Hippocampal formation (tissue), 2 donors: ENCODE measurements at places on chromosomes 16 and 17.

DNA sequence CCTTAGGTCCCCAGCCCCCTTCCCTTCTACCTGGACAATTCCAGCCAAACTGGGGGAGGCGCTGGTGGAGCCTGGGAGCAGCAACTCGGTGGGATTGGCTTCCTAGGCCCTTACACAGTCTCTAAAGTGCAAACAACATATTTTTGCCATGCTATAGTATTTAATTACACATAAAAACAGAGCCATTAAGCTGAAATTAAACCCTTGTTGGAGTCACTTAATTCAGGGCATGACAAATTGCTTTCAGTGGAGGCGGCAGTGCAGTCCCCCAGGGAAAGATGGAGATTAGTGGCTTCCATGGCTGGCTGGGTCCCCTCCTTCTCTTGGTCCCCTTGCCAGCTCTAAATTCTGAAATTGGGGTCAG lies 17.3 kb downstream of the IGFBP4 start:
- no peak for DNase-seq

DNA sequence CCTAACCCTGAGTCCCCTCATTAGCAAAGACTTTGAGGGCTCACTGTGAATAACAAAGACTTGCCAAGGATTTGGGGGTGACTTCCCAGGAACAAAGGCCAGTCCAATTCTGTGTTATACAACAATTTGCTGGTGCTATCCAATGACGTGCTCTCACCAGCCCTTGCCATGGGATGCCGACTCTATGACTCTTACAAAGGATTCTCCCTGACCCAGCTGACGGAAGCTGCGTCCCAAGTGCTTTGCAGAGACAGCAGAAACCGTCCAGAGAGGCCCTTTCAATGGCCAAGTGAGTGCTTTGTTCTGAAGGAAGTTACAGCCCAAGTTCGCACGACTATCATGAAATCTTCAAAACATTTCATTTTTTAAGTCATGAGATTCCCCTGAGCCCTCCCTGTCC lies 345.3 kb upstream of the TNRC6C start:
- no peak for DNase-seq

DNA sequence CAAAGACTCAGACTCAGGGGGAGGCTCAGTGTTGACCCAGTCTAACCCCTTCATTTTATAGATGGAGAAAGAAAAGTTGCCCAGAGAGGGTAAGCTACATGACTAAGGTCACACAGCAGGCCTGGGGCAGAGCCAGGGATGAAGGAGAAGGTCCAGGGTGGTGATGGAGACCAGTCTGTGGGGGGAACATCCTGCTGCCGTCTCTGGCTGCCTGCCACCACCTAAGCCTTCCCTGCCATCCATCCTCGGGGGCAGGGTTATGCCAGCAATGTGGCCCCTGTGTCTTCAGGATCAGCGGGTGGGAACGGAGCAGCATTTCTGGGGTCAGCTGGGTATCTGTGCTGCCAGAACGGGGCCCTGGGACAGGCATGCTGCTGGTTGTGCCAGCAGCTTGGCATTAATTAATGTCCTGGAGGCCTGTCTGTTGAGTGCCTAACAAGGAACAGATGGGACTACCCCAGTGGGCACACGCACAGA lies 5.5 kb downstream of the DOK4 start:
- DNase-seq = no peak

- DNase-seq = no peak
Measured at GRCh38 chr17:42684929-42685556, 2.7 kb downstream of the CNTNAP1 start.

GRCh38 chr16:18788828-18789514 lies 1.2 kb downstream of the RPS15A start:
- DNase-seq = no peak

DNA sequence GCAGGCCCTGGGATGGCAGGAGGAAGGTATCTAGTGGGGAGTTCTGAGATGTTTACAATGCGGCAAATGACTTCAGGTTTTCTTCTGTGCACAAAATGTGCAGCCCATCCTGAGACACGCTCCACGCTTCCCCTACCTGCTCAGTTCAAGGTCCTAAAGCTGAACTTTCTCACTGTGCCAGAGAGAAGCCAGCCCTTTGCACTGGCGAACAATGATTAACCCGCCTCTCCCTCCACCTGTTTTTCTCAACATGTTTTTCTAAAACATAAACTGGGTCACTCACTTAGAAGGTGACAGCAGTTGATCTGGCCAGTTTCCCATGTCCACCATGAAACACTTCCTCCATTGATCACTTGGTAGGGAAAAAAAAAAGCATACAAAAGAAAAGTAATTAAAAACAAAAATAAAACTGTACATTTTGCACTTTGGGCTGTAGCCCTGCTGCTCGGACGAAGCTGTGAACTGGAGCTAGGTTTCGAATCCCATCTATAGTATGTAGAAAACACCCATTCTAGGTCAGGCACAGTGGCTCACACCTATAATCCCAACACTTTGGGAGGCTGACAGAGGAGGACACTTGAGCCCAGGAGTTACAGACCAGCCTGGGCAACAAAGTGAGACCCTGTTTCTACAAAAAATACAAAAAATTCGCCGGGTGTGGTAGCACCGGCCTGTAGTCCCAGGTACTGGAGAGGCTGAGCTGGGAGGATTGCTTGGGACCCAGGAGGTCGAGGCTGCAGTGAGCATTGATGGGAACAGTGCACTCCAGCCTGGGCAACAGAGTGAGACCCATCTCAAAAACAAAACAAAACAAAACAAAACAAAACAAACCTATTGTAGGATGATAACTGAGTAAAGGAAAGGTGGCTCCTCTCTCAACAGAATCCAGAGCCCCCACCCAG lies 6.1 kb upstream of the G6PC1 start:
- DNase-seq = no peak

GRCh38 chr16:86395477-86395876 lies 114.8 kb upstream of the FOXF1 start:
- DNase-seq = no peak

DNA sequence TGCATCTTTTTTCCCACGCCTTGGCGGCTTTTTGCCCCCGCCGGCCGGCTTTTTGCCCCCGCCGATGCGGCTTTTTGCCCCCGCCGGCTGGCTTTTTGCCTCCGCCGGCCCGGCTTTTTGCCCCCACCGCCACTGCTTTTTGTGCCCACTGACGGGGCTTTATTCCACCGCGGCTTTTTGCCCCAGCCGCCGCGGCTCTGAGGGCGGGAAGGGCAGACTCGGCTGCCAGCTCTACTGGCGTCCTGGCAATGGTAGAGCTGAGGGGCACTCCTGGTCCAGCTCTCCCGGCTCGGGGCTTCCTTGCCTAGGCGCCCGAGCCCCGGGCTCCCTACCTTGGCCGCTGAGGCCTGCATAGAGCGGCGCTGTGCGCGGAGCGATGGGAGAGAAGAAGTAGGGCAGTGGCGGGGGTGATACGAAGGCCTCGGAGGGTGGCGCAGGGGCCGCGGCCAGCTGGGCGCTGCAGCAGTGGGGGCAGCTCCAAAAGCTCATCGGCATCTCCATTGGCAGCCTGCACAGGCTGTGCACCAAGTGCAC lies 591.4 kb downstream of the TP53TG3F start:
- no peak for DNase-seq

- no peak for DNase-seq
Measured at GRCh38 chr17:82821554-82821953, 18.3 kb downstream of the ZNF750 start.

- no peak for DNase-seq
Measured at GRCh38 chr17:62650587-62650986, 23.1 kb downstream of the MRC2 start.

DNA sequence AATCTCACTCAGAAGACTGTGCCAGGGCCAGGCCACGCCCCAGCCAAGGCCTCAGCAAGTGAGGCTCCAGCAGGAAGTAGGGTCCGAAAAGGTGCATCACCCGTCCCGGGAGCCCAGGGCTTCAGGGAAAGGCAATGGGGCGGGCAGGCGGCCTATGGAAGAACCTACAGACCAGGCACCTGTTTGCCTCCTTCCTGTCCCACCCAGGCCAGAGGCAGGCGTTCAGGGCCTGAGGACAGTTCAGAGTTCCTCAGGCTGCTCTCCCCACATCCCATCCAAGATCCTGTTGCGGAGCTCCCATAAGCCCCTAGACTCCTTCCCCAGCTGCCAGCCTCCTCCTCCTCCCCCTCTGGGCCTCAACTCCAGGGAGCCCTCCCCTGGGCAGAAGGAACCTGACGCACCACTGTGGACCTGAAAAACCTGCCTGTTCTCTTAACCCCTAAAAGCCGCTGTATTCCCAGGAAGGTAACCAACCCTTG lies 2.3 kb downstream of the CLUH start:
- DNase-seq = no peak

DNA sequence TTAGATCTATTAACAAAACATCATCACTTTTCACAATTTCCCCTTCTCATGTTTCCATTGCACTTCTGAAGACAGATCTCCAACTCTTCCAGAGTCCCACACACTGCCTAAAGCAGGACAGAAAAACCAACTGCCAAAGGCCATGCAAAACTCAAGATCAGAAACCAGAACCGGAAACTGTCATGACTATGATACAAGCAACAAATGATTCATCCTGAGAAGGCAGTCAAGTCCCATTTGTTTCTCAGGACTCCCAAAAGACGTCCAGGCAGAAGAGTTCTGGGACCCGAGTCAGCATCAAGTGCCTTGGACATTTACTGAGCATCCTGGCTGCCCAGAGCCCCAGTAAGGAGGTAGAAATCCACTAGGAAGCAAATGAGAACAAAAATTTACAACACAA lies 38.8 kb downstream of the ERN1 start:
- DNase-seq = no peak

- no peak for DNase-seq
Measured at GRCh38 chr16:81237282-81237681, 1.2 kb upstream of the BCO1 start.

DNA sequence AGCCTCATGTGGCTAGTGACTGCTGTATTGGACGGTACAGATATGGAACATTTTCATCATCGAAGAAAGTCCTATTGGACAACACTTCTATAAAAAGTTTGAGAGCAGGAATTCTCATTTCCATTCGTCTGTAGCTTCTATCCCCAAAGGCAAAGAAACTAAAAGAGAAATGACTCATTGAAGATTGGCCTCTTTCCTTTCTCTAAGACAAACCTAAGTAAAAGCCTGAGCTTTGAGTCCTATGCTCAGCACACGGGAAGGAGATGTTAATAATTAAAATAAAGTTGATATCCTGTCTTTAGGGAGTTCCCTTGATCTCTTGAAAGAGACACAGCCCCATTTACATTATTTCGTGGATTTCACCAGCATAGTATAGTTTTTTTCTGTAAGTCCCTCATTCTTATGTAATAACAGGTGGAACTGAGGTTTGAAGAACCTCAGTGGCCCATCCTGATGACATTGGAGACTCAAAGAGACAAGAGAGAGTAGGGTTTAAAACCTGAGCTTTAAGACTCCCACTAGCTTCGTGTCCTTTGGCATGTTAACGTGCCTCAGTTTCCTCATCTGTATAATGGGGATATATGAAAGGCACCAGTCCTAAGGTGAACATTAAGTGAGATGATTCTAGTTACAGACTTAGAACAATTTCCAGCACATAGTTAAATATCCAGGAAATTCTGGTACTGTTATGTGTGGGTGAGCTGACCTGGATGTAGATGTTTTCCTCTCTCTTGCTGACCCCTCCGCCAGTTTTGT lies 174.0 kb downstream of the IRX3 start:
- DNase-seq = no peak

DNA sequence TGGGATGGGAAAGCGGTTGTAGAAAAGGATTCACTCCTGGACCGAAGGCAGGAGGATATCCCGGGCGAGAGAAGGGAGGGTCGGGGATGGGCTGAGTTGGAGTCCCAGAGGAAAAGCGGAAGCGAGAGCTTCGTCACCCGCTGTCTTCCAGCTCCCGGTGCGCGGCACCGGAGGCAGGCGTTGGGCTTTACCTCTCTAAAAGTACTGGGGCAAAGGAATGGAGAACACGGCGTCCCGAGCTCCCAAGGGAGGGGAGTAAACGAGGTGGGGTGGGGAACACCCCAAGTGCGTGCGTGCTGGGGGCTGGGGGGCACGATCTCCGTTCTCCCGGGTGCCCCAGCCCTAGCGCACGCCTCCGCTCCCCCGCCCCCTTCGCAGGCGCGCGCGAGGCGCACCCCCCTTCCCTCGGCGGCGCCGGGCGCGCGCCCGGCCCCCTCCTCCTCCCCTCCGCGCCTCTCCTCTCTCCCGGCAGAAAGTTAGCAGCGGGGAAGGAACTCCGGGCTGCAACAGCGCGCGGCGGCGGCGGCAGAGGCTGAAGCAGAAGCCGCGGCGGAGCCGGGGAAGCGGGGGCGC lies at the start of gene HS3ST4:
TSS of gene HS3ST4 (plus strand) at position 441 of the 573 bp plus-strand sequence.
- no peak for DNase-seq

DNA sequence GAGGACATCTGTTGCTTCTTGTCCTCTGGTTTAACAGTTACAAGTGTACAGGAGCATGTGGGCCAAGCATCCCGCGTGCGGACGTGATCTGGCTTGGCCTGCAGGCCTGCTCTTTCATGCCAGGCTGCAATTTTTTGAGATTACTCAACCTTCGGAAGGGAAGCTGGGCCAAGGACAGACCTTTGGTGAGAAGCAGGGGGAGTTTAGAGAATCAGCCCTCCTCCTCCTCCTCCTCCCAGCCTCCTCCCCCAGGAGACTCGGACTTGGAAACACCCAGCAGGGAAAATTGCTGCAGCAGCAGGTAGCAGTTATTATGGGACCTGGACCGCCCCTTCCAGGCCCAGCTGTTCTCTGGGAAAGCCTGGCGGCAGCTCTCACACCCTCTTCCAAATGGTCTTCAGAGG lies 5.1 kb upstream of the KLHL36 start:
- no peak for DNase-seq

- DNase-seq = no peak
Measured at GRCh38 chr17:66750781-66751543, 84.0 kb upstream of the CACNG5 start.

GRCh38 chr17:7442142-7442541 lies 2.7 kb upstream of the CHRNB1 start:
- no peak for DNase-seq
